CD4-positive, alpha-beta T cell treated with Interferon alpha-2 for 1 hour (primary cell): ENCODE measurements at places on chromosomes 2 and 18.
A peak's percentile ranks its signal among the peaks of the same experiment; 100 is the strongest.

DNA sequence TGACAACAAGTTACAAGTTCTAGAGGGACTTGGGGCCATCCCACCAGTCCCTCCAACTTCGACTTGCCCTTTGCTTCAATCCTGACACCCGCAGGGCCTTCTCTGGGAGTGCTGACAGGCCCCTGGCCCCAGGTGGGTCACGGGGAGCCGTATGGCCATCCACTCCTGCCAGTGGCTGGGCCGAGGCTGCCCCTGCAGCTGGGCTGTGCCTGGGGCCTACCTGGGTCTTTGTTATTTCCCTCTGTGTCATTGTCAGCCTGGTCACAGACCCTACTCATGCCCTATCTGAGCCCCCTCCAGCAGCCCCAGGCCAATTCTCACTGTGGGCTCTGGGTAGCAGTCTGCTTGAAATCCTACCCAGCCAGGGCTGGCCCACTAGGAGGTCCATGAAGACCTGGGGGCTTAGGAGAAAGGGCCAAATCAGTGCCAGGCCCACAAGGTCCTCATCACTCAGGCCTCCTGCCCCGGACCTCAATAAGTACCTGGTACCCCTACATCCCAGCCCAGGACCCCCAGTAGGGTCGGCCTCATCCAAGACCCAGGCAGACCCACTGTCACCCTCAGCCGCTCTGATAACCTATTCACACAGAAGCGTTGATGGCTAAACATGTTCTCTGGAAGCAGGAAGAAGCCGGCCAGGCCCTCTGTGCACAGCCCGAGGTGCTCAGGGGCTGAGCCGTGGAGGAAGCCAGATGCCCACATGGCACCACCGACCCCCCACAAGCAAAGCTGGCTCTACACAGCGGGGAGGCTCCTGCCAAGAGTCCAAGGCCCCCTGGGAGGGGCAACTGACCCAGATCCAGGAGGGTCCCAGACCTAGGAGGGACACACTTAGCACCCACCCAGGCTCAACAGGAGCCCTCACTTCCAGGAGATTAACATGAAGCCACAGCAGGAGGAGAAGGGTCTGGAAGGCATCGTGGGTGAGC is 57.7 kb downstream of the BIN1 start:
- no peak for DNase-seq

DNA sequence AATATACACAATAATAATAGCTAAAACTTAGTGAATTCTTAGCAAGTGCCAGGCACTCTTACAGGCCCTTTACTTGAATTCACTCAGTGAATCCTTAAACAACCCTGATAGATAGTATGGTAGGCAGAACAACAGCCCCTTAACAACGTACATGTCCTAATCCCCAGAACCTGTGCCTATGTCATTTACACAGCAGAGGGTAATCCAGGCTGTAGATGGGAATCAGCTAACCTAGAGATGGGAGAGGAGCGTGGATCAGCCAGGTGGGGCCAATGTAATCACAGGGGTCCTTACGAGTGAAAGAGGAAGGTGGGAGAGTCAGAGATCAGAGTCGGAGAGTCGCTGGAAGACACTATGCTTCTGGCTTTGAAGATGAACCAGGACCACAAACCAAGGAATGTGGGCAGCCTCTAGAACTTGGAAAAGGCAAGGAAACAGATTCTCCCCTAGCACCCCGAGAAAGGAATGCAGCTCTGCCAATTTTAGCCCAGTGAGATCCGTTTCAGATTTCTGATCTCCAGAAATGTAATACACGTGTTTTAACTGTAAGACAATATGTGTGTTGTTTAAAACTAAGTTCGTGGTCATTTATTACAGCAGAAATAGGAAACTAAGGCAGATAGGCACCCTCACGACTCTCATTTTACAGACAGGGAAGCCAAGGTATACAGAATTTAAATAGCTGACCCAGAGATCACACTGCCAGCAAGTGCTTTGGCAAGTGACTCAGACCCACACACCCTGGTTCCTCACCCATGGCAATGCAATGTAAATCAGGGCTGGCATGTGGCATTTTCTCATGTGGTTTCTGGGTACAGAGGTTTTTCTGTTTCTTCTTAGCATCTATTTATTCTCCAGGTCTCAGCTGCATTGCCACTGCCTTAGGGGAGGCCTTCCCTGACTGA is 68.9 kb downstream of the DOCK10 start:
- no peak for DNase-seq

GRCh38 chr2:88919087-88919738 is 227.7 kb downstream of the RPIA start:
- DNase-seq, result no peak

DNA sequence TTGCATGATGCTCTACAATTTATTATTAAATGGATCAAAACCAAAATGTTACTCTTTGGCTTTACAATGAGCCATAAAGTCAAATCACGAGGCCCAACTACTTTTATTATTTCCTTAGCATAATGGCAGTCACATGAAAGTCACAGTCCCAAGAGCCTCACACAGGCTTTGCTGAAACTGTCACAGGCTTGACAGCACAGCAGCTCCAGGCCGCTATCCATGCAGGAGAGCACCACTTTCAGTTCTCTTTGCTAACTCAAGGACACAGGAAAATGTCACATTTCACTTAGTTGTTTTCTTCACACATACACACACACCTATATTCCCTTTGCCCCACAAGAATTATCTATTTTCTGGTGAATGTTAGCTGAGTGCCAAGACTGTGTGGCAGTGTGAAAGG is 11.1 kb upstream of the MSGN1 start:
- no peak for DNase-seq

DNA sequence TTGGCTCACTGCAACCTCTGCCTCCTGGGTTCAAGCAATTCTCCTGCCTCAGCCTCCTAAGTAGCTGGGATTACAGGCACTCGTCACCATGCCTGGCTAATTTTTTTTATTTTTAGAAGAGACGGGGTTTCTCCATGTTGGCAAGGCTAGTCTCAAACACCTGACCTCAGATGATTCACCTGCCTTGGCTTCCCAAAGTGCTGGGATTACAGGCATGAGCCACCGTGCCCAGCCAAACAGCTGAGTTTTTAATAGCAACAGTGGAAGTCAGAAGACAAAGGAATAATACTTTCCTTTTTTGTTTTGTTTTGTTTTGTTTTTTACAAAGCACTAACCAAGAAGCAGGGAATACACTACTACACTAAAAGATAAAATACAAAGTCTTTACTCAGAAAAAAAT is 16.9 kb downstream of the GPR75 start:
- no peak for DNase-seq

DNA sequence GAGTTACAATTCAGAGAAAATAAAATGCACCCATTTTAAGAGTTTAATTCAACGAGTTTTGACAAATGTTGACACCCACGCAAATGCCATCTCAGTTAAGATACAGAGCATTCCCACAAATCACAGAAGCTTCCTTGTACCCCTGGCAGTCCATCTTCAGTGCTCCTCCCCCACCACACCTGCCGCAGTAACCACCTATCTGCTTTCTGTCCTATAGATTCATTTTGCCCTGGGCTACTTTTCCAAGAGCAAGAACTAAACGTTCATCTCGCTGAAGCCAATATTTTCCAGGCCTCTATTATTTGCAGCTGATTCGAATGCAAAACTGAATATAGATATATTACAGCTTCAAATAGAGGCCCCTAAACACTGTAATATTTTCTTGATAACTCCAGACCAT is 13.4 kb upstream of the HPCAL1 start:
- no peak for DNase-seq

GRCh38 chr2:112869258-112869842 is 32.8 kb upstream of the IL1B start:
- DNase-seq, result peak; percentile 58

DNA sequence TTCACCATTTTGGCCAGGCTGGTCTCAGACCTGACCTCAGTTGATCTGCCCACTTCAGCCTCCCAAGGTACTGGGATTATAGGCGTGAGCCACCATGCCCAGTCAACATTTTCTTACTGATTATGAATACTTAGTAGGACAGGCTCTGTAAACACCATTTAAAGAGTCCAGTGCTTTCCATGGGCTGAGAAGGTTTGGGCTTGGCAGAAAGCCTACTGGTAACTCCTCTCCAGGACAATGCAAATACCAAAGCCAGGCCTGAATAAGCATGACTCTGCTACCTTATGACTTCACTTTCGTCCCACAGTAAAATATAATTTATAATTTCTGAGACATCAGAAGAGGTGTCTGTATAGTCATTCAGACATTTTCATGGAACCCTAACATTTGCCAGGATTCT is 60.2 kb upstream of the FAM117B start:
- no peak for DNase-seq

- DNase-seq, result no peak
Observed at GRCh38 chr2:138881126-138881525, 100.9 kb upstream of the NXPH2 start.

DNA sequence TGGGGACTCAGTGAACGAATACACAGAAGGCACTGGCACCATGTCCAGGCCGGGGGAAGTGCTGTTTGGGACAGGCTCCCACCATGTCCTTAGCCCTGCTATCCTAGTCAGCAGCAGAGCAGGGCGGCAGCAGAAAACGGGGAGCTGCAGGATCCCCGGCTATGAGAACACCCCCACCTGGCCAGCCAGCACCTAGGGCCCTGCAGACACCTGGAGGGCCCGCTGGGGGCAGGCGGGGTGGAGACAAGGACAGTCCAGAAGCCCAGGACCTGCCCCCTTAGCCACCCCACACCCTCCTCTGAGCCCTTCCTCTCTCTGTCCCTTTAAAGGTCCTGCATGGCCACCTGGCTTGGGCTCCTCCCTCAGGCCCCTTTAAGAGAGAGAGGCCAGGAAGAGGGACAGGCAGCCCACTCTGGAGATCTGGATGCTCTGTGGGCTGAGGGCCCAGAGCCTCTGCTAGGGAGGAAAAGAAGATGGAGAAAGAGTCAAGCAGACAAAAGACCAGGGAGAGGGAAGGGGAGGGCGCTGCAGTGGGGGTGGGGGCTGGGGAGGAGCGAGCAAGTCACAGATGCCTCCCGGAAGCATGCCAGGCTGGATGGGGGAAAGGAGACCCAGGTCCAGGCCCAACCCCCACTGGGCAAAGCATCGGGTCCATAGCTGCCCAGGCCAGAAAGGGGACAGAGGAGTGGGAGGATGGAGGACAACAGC is 48.6 kb downstream of the BIN1 start:
- no peak for DNase-seq

- no peak for DNase-seq
Observed at GRCh38 chr18:76507830-76508385, 12.9 kb upstream of the ZNF516 start.

DNA sequence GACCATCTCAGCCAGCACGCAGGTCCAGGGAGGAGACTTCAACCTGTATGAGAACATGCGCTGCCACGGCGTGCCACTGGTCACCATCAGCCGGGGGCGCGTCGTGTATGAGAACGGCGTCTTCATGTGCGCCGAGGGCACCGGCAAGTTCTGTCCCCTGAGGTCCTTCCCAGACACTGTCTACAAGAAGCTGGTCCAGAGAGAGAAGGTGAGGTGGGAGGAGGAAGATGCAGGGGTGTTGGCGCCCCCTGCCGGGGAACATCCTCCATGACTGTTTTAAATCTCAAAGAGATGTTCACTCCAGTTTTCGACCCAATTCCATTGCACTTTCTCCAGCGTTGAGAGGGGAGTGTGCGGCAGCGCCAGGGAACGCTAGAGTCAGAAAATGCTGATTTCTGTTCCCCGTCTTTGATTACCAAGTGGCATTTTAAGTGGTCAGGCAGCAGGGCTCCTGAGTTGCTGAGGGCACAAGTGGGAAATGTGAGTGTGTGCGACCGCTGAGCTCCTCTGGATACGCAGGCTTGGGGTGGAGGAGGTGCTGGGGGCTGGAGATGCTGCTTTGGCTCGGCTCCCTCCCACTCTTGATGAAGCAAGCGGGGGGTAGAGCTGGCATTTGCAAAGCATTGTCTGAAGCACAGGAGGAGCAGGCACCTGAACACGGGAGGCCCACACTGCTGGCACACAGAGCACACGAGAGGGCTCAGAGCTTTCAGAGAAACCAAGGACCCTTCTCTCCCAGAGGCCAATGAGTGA is 27.7 kb upstream of the MAPRE3 start:
- DNase-seq, result peak; percentile 54

DNA sequence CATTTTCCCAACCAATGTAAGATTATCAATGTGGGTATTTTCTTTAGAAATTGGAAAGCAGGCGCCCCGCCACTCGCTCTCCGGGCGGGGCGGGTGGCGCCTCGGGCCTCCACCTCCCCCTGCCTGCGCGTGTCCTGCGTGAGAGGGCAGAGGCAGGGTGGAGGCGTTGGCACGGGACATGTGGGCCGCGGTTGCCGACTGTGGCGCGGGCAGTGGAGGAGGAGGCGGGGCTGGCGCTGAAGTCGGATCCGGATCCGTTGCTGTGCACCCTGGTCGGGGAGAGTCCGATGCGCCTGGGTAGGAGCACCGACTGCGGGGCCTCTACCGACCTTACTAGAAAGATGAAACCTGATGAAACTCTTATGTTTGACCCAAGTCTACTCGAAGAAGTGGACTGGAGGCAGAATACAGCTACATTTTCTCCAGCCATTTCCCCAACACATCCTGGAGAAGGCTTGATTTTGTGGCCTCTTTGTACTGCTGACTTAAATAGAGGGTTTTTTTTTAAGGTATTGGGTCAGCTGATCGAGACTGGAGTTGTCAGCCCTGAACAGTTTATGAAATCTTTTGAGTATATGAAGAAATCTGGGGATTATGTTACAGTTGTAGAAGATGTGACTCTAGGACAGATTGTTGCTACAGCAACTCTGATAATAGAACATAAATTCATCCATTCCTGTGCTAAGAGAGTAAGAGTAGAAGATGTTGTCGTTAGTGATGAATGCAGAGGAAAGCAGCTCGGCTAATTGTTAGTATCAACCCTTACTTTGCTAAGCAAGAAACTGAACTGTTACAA is 37.9 kb downstream of the PMS1 start:
- DNase-seq, result no peak

- DNase-seq, result no peak
Observed at GRCh38 chr2:85560812-85561279, 447 bp downstream of the GGCX start.

DNA sequence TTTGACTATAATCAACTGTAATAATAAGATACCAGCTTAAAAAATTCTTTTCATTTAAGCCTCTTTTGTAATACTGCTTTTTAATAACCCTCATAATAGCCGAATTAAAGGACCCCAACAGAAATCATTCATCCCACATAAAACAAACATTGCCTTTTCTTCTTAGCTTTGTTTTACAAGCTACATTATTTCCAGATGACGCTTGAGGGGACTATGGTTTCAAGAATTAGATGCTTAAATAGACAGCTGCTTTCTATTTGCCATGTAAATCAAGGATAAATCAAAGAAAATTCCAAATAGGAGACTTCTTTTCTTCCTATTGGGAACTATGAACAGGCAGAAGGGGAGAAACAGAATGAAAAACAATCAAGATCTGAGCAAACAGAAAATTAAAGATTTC is 200.7 kb upstream of the SMAD7 start:
- DNase-seq, result no peak

DNA sequence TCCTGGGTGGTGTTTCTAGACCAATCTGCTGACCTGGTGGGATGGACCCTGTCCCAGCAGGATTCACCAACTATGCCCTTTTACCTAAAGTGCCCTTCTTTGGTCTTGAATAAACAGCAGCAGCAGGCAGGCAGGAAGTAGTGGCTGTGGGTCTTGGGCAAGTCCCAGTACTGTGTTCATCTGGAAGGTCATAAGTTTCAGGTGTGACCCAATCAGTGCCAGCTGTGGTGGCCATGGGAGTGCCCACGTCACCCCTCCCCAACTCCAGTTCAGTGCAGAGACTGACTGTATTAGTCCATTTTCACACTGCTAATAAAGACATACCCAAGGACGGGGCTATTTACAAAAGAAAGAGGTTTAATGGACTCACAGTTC is 148.3 kb upstream of the SRD5A2 start:
- DNase-seq, result no peak

- DNase-seq, result peak; percentile 53
Observed at GRCh38 chr2:44479127-44479887, 117.6 kb downstream of the CAMKMT start.

- no peak for DNase-seq
Observed at GRCh38 chr2:120888851-120889250, 153.2 kb downstream of the GLI2 start.

- peak; percentile 69 for DNase-seq
Observed at GRCh38 chr2:174577967-174578589, 19.5 kb downstream of the WIPF1 start.
